ENCODE measurements at places on chromosomes 5 and 9.

DNA sequence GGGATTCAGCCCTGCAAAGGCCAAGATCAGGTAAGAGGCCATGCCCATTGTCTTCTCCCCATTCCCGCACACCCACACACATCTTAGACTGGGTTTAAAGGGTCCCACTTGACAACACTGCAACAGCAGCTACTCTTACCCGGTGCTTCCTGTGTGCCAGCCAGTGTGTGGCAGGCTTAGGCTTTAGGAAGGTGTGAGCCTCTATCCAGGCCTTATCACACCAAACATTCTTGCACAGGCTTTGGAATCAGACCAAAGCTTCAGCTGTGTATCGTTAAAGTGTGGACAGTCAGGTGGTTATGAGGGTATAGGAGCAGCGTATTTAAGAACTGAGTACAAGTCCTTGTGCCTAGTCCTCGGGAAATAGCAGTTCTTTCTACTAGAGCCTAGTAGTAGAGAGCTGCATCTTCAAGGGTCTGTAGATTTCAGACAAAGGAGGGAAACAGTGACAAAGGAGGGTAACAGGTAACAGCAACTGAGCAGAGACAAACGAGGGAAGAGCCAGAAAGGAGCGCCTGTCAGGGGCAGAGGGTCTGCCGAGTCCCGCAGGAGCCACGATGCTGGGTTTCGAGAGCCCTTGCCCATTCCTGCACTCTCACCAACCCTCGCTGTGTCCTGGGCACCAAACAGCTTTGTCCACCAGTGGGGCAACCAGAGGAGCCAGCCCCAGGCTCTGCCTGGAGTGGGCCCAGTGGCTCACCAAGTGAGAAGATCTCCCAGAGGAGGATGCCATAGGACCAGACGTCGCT lies 30.9 kb downstream of the CSF1R start:
- no peak for DNase-seq

GRCh38 chr5:173662581-173663351 lies 46.3 kb upstream of the BOD1 start:
- DNase-seq = no peak

DNA sequence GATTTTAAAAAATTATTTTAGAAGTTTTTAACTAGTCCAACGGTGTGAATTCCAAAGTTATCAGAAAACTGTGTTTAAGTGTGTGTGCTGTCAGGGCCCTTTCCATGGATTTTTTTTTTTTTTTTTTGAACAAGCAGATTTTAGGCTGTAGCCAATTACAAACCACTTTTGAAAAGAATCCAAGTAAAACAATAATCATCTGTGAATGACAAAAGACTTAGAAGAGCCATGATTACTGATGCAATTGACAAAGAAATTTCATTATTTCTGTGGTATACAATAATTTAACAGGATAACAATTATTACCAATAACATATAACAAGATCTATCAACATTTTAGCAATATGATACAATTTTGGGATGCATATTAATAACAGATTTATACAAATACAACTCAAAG lies 16.2 kb upstream of the PAIP1 start:
- no peak for DNase-seq

GRCh38 chr5:14672484-14673394 lies 8.2 kb downstream of the OTULIN start:
- no peak for DNase-seq

GRCh38 chr9:16214677-16215352 lies 655.7 kb downstream of the BNC2 start:
- DNase-seq = no peak

DNA sequence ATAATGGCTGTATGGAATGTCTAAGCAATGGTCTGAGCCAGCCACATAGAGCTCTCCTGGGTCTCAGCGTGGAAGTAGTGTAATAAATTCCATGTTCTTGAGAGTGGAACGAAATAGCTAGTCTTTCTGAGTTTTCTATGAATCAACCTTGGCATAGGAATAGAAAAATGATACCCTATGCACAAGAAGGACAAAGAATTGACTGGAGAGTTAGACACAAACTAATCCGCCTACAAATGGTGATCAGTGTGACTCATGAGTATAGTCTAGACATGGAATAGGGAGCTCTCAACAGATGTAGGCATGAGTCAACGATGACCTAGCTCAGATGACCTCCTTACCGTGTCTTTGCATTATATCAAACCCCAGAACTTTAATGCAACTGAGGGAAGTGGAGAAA lies 256.8 kb upstream of the GRIN3A start:
- no peak for DNase-seq

DNA sequence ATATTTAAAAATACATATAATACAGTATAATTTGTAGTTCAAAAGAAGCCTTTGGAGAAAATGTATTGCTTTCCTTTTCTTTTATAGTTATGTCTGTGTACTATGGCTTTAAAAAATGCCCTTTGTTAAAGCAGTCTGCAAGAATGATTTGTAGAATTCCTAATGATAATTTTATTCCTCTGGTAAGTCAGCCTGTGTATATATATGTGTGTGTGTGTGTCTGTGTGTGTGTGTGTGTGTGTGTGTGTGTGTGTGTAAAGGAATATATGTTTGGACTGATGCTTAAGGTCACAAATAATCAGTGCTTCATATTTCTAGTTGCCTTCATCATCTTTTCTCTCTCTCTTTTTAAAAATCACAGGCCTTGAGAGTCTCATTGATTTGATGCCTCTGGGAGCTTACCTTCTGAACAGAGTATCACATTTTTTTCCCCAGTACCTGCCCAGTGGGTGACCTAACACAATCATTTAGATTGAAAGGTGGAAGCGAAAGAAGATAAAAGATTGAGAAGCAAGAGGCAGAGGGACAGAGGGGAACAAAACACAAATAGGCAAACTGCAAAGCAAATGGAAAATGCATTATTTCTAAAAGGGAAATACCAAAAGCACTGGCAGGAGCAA lies 709.2 kb upstream of the DMAC1 start:
- DNase-seq = no peak

DNA sequence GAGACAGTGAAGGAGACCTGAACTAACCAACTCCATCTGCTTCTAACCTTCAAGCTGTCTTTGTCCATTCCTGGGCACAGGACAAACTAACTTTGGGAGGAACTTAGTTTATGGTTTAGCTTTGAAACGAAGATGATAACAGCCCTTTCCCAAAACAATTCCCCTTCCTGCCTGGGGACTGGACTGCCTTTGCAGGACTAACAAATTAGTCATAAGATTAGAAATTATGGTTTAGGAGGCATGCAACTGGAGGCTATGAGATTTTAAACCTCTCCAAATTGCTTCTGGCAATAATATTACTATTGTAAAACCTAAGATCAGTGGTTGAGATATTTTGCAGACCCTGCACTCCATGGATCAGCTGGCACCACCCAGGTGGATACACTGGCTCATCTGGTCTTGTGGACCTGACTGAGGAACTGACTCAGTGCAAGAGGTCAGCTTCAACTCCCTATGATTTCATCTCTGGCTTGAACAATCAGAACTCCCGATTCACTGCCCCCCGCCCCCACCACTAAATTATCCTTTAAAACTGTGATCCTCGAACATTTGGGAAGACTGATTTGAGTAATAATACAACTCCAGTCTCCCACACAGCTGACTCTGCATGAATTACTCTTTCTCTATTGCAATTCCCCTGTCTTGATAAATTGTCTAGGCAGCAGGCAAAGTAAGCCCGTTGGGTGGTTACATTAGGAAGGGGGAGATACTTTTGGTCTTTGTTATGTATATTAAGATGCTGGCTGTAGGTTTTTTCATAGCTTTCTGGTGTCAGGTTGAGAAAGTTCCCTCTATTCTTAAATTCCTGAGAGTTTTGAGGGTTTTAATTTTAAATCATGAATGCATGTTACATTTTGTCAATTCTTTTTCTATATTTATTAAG lies 213.3 kb downstream of the TSSK1B start:
- DNase-seq = no peak

DNA sequence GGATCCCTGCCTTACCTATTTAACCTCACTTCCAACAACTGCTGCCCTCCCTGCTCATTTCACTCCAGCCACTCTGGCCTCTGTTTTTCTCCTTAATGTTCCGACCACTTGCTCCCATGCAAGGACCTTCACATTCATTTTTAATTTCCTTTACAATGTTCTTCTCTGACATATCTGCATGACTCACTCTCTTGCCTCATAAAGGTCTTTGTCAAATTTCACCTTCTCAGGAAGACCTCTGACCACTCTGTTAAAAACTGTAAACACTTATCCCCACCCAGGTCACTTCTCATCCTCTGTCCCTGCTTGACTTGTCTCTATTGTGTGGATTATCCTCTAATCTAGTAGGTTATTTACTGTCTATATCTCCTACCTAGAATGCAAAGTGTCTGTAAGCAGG lies 751.2 kb downstream of the BRINP1 start:
- no peak for DNase-seq

GRCh38 chr5:9382522-9382921 lies 163.4 kb downstream of the SEMA5A start:
- no peak for DNase-seq

GRCh38 chr5:58670582-58670981 lies 87.7 kb downstream of the RAB3C start:
- no peak for DNase-seq

DNA sequence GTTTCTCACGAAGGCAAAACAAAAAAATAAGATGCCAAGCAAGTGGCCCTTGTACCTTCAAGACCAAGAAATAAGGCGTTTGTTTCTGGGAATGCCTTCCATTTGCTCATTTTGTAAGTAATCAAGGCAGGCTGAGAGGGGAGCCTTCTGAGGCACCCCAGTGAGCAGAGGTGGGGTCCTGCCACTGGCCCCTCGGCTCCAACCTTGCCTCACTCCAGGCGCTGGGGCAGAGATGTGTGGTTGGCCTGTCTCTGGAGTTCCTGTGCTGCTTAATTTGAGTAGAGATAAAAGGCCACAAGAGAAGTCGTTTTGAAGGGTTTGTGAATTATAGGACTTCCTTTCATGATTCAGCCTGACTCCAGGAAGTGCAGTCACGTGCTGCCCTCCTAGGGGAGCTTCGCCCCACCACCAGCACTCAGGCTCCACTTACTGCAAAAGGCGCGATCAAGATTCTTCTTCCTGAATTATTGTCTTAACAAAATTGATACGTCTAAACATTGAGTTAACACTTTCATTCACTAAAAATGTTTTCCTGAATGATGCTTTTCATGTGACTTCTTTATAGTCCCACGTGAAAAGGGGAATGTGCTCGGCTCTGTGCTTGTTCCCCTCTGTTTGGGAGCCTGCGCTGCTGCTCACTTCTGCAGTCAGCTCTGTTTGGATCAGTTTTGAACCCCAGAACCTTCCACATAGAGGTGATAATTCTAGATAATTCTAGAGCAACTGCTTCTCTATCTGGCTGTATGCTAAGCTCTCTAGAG lies 13.7 kb downstream of the SYK start:
- no peak for DNase-seq

- no peak for DNase-seq
These were observed 42.9 kb downstream of the LAMC3 start for GRCh38 chr9:131051592-131052517.

DNA sequence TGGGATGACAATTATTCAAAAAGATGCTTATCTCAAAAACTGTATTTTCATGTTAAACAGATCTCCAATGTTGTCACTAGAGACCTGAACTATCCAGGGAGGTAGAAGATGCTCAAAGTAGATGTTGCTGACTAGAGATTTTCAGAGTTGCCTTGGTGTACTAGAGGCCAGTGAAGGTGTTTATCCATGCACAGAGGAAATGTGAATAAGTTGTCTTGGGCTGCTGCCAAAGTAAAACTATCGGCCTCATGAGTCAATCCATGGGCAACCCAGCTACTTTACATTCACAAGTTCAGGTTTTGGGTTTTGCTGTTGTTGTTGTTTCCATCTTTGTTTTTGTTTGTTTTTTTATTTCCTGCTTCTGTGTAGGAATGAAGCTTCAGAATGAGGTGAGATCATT lies 141.1 kb upstream of the RANBP3L start:
- no peak for DNase-seq

Data from stimulated activated CD4-positive, alpha-beta T cell treated with anti-CD3 and anti-CD28 coated beads, Interleukin-12 subunit alpha, Interleukin-12 subunit beta, amount 100 ng/mL, for 48 hours (primary cell).